ENCODE measurements at places on chromosomes 6 and 20.

DNA sequence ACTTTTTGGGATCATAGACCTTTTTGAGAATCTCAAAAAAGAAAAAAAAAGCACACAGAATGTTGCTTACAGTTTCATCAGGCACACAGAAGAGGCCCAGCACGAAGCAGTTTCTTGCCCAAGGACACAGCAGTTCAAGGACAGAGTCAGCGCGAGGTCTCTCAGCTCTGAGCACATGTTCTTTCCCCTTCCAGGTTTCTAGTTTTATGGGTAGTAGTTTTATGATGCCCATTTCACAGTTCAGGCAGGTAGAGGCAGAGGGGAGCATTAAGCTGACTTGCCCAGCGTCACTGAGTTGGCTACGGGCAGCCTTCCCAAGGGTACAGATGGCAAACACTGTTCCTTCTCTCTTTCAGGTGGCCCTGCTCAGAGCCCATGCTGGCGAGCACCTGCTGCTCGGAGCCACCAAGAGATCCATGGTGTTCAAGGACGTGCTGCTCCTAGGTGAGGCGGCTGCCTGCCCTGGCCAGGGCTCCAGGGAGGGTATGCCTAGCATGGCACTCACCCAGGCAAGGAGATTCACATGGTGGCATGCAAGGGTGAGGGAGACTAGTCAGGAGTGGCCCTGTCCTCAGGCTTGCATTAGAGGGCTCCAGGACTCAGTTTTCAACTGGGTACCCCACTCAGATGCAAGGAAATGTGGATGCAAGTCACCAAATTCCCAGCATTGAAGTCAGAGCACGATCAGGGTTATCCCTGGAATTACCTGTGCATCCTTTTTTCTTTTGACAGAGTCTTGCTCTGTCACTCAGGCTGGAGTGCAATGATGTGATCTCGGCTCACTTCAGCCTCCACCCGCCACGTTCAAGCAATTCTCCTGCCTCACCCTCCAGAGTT, 57.4 kb upstream of the TTPAL start:
- no peak for DNase-seq

DNA sequence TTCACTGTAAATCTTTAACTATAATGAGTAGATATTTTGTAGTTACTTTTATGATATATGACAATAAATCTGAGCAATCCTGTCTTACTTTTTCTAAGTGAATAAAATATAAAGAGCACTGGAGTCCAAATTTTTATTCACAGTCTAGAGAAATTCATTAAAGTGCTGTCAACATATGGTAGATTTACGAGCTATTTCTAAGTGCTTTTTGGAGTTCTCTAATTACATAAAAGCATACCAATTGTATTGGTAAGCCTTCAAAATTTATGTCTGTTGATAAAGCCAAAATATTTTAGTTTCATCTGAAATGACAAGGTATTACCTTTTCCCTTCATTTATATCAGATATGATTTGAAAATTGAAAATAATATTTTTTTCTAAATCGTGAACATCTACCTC, 75.4 kb downstream of the MAN1A1 start:
- DNase-seq = no peak

GRCh38 chr20:24148372-24148771, 159.8 kb upstream of the GGTLC1 start:
- no peak for DNase-seq

GRCh38 chr6:36076178-36077063, 48.8 kb downstream of the MAPK14 start:
- DNase-seq = no peak

- no peak for DNase-seq
Observed at GRCh38 chr6:12544821-12545565, 171.6 kb upstream of the PHACTR1 start.

DNA sequence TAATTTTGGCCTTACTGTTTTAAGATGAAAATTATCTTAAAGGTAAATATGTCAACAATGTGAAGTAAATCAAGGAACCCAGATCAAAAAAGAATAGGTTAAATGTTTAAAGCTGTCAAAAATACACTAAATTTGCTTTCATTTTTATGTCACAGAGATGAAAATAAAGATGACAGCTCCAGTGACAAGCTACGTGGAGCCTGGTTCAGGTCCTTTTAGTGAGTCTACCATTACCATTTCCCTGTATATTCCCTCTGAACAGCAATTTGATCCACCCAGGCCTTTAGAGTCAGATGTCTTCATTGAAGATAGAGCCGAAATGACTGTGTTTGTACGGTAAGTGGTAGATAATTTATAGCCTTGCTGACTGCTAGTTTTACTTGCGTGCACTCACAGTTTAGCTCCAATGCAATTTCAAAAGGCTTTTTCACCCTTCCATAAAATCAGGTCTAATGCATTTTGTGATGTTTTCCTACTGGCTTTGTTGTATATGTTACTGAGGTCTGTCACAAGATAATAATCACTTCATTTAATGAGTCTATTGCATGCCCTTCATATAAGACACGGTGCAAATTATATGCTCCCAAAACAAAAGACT, 1.9 kb downstream of the HEBP2 start:
- DNase-seq = no peak

GRCh38 chr6:53979468-53980067, 131.7 kb upstream of the MLIP start:
- peak; percentile 62 for DNase-seq

DNA sequence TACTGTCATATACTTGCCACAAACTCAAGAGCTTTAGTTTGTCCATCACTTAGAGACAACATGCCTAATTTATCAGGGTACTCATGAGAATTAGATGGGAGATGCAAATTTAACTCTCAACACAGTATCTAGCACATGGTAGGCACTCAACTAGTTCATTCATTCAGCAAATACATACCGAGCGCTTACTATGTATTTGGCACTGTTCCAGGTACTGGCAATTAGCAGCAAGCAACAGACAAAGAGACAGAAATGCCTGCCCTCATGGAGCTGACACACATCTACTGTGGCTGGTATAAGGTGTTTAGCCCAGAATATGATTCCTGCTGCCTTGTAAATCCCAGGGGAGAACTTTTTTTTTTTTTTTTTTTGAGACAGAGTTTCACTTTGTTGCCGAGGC, 4.8 kb downstream of the MICAL1 start:
- DNase-seq = no peak
